ENCODE measurements at places on chromosomes 6 and 20.
A peak's percentile ranks its signal among the peaks of the same experiment; 100 is the strongest.

DNA sequence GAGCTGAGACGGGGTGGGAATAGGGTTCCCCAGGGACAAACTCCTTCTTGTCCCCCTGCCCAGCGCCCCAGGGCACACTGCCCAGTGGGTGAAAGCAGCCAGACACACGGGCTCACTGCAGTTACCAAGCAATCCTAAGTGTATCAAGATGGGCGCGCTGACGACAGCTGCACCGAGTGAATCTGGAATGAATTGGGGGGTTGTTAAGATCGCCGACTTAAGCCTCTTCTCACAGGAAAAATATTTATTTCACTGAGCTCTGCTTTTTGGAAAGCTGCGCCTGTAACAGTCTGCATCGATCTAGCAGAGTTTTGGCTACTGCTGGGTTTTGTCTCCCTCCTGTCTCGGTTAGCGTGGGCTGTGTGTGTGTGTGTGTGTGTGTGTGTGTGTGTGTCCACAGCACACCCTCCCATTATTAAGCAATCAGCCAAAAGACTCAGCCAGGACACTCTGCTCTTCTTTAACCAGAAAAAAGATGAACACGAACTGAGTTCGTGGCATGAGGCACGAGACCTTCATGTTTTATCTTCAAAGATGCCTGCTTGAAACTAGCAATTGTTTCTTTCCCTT, 35.9 kb downstream of the RIPOR3 start:
- peak; percentile 81 for DNase-seq

GRCh38 chr6:36340618-36341454, 4.1 kb upstream of the BNIP5 start:
- peak; percentile 63 for DNase-seq

DNA sequence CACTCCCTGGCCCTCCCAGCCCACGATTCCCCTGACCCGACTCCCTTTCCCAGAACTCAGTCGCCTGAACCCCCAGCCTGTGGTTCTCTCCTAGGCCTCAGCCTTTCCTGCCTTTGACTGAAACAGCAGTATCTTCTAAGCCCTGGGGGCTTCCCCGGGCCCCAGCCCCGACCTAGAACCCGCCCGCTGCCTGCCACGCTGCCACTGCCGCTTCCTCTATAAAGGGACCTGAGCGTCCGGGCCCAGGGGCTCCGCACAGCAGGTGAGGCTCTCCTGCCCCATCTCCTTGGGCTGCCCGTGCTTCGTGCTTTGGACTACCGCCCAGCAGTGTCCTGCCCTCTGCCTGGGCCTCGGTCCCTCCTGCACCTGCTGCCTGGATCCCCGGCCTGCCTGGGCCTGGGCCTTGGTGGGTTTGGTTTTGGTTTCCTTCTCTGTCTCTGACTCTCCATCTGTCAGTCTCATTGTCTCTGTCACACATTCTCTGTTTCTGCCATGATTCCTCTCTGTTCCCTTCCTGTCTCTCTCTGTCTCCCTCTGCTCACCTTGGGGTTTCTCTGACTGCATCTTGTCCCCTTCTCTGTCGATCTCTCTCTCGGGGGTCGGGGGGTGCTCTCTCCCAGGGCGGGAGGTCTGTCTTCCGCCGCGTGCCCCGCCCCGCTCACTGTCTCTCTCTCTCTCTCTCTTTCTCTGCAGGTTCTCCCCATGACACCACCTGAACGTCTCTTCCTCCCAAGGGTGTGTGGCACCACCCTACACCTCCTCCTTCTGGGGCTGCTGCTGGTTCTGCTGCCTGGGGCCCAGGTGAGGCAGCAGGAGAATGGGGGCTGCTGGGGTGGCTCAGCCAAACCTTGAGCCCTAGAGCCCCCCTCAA, at the start of gene LTA:
TSS of gene LTA (plus strand) at position 249 of the 871 bp plus-strand sequence. CDS start at position 703, 454 bp downstream.
- DNase-seq = no peak

GRCh38 chr20:58359441-58359840, 29.6 kb upstream of the VAPB start:
- no peak for DNase-seq

DNA sequence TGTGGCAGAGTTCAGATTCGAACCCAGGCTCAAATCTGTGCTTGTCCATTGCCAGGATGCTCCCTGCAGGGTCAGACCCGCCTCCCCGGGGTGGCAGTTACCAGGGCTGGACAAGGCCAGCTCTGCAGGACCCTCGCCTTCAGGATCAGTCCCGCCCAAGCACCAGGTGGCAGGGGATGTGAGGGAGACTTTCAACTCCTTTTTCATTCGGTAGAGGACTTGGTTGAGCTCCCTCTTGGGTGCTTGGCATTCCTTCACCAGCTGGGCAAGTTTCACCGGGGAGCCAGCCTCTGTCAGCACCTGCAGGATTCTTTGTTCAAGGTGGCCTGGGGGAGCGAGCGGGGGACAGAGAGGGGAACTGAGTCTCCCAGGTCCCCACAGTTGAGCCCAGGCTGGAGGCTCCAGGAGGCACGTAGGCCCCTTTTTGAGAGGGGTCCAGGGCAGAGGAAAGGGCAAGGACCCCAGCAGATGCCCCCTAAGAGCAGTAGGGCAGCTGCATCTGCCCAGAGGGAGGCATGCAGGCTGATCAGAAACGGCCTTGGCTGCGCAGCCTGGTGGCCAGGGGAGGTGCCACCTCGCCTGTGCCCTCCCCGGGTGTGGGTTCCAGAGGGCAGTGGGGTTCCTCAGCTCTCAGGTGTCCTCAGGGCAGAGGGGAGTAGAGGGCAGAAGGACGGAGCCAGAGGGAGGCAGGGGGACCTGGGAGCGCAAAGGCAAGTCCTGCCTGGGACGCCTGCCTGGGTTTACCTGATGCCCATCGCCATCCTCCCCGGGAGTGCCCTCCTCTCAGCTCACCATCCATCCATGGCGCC, 3.9 kb downstream of the ZBP1 start:
- no peak for DNase-seq

DNA sequence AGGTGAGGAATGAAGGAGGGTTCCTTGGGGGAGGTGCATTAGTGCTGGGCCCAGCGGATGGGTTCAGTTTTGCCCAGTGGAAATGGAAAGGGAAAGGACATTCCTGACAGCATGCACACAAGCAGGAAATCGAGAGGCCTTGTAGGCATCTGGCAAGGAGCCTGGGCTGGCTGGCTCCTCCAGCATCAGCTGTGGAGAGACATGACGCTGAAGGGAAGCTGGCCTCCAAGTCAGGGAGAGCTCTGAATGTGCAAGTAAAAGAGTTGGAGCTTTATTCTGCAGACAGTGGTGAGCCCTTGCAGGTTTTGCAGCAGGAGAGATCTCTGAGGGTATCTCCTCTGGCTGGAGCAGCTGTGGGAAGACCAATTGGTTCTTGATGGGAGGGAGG, 154.3 kb downstream of the MRPL14 start:
- DNase-seq = peak; percentile 90

DNA sequence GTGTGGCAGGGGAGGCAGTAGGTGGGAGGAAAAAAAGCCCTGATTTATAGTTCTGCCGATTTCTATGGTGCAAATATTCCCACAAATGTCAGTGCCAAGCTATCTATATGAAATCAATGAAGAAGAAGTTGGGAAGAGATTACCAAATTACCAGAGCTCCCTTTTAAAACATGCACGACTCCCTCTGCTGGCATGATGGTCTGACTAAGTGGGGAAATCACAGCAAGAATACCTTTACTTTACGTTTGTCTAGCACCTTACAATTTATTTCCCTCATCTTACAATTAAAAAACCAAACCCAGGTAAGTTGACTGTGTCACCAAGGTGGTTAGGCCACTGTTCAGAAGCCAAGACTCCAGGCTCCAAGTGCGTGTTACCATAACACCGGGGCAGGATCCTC, 55.6 kb downstream of the AGPAT4 start:
- no peak for DNase-seq

- no peak for DNase-seq
Observed at GRCh38 chr20:57107208-57107607, 159.2 kb downstream of the BMP7 start.

GRCh38 chr6:16769131-16769985, 8.1 kb upstream of the ATXN1 start:
- DNase-seq = peak; percentile 94

DNA sequence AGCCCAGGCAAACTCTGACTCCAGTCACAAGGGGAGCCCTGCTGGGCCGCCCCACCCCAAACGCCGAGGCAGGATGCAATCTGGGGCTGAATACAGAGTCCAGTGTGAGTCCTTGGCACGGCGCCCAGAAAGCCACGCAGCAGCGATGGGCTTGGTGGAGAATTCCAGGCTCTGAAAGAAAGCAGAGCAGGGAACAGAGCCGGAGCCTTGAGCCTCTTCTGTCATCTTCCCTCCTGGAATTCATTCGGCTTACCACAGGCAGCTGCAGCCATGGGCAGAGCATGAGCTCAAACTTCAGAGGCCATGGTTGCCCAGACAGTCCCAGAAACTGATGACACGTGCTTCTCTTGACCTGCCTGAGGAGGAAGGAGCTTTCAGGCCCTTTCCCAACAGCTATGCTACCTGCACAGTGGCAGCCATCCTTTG, 441.1 kb upstream of the JARID2 start:
- peak; percentile 97 for DNase-seq

GRCh38 chr20:58651946-58652605, 993 bp downstream of the STX16 start:
- peak; percentile 63 for DNase-seq

GRCh38 chr6:13517116-13517515, 29.7 kb upstream of the GFOD1 start:
- DNase-seq = no peak

DNA sequence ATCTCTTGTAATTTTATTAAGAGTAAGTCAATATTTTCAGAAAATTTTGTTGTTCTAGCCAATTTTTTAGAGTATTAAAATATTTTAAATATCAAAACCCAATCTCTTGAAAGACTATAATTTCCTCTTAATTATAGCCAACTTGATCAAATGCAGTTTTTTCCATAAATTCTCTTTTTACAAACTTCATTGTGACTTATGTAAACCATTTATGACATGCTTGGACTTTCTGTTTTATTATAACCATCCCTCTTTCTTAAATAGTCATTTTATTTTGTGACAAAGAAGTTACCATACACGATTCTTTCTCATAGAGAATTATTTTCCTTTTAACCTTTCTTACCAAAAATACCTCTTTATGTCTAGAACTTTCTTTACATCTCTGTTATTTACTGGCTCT, 1075.5 kb downstream of the KHDRBS2 start:
- DNase-seq = no peak

DNA sequence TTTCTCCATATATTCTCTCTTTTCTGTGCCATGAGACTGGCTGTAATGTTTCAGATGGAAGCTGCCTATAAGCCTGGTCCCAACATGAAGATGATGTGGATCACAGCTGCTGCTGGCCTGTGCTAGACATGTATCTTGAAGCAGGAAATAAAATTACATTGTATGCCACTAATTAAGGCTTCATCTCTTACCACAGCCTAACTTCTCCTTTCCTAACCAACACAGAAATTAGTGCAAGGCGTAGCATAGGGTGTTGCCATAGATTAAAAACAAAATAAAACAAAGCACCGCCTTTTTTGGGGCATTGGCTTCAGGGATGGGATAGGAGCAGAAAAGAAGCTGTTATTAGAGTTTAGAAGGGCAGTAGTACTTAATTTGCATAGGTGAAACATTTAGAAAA, 4.7 kb upstream of the SLC17A4 start:
- no peak for DNase-seq

GRCh38 chr6:156767603-156768467, 9.3 kb upstream of the ARID1B start:
- peak; percentile 47 for DNase-seq

DNA sequence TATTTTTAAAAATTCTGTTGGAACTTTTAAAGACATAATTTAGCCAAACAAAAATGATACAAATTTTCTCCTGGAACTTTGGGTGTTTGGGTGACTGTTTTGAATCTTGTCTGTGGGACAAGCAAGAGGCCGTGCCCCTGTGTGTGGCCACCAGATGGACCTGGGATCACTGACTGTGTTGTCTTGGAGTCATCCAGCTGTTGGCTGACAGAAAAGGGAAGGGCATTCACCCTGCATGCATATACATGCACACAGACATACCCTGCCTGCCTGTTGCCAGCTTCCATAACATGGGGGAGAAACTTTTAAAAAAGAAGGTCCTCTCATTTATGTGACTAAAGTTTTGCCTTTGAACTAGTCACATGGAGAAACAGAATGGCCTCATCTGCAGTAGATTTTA, 72.7 kb downstream of the BLOC1S5 start:
- DNase-seq = no peak

- no peak for DNase-seq
Observed at GRCh38 chr20:32252189-32252588, 25.3 kb upstream of the KIF3B start.

GRCh38 chr6:24879351-24879750, 56.4 kb downstream of the RIPOR2 start:
- no peak for DNase-seq

DNA sequence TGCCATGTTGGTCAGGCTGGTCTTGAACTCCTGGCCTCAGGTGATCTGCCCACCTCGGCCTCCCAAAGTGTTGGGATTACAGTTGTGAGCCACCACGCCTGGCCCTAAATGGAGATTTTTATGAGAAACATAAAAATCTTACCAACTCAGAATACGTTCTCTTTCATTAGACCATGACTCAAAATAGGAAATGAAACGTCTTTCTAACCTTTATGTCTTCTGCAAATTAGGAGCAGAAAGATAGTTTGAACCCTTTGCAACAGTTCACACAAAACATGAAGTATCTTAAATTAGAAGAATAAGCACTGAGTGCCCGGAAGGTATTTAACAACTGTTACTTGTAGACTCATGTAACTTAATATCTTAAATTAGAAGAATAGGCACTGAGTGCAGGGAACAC, 48.3 kb downstream of the AHI1 start:
- no peak for DNase-seq

GRCh38 chr20:26207237-26207966, 510.7 kb upstream of the ZNF337 start:
- no peak for DNase-seq

GRCh38 chr20:1631309-1632151, 11.7 kb upstream of the SIRPB1 start:
- no peak for DNase-seq

DNA sequence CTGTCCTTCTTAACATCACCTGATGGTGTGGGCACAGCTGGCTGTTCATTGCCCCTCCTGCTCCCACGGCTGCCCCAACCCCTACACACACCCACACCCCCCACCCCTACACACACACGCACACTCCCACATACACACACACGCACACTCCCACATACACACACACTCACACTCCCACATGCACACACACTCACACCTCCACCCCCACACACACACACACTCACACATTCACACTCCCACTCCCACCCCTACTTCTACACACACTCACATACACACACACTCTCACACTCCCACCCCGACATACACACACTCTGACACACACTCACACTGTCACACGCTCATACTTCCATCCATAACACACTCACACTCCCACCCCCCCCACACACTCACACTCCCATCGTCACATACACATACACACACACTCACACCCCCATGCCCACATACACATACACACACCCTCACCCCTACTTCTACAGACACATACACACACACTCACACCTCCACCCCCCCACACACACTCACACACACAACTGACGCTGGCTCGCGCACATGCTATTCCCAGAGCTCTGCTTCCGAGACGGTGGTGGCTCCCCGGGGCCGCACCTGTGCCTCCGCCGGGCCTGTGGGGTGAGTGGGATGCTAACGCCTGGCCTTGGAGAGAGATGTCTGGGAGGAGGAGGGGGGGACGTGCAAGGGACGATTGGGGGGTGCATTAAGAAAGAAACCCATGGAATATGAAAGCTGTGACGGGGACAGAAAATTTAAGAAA, 174.8 kb upstream of the QKI start:
- no peak for DNase-seq

GRCh38 chr6:136647363-136647852, 97.2 kb upstream of the MAP7 start:
- DNase-seq = peak; percentile 70

- DNase-seq = no peak
Observed at GRCh38 chr6:117411474-117411873, 14.3 kb downstream of the ROS1 start.
